Gastroesophageal sphincter (tissue), 4 donors: ENCODE measurements at places on chromosomes 12 and 14. TPM values are rescaled to one million over a fixed set of nuclear protein-coding genes. Genes with fewer than 3 reads are reported as not detected.

DNA sequence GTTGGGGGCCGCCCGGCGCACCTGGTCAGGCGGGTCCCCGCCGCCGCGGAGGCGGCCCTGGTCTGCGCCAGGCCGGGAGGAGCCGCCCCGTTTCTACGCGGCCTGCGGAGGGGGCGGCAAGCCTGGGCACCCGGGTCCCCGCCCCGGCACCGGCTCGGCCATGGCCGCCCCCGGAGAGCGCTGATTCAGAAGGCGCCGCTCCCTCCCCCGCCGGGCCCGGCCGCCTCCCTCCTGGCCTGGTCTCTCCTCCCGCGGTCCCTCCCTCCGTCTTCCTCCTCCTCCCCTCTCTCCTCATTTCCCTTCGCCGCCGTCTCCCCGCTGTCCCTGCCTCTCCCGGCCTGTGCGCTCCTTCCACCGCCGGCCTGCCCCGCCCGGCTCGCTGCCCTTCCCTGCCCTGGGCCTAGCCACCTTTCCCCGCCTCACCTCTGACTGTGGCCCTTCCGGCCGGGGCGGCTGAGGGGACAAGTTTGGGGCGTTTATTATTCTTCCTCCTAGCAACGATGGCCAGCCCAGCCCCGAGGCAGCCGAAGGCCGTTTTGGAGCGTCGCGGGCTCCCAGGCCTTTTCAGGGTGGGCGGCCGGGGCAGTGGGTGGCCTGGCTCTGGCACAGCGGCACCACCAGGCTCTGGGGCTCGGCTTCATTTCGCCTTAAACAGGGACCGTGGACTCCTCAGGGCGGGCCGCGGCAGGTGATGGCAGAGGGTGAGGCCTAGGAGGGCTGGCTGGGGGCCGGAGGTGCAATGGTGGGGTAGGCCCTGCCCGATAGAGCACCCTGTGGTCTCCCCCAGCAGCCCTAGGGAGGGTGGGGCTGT, 768 bp downstream of the CEP170B start:
- peak; percentile 86 for ATAC-seq

IFNG-AS1 gene
- total RNA-seq = not detected

DNA sequence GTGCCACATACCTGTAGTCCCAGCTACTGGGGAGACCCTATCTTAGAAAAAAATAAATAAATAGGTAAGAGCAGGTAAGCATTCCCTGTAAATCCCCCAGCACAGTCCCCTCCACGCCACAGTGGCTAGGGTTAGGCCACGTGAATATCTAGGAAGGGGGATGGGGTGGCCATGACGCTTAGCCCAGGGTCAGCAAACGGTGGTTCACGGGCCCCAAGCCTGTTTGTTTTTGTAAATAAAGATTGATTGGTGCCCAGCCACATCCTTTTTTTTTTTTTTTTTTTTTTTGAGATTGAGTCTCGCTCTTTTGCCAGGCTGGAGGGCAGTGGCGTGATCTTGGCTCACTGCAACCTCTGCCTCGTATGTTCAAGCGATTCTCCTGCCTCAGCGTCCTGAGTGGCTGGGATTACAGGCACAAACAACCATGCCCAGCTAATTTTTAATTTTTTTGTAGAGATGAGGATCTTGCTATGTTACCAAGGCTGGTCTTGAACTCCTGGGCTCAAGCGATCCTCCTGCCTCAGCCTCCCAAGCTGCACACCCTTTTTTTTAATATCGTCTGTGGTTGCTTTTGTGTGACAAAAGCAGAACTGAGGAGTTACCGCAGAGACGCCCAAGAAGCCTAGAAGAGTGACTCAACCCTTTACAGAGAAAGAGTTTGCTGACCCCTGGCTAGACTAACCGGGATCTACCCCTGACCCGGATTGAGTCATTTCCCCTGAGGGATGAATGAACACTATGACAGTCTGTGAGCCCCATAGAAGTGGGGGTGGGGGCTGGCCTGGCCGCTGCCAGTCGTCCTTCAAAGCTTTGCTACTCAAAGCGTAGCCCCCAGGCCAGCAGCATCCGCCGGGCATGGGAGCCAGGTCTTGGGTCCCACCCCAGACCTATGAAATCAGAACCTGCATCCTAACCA, 113.7 kb upstream of the NCOR2 start:
- peak; percentile 23 for ATAC-seq

DNA sequence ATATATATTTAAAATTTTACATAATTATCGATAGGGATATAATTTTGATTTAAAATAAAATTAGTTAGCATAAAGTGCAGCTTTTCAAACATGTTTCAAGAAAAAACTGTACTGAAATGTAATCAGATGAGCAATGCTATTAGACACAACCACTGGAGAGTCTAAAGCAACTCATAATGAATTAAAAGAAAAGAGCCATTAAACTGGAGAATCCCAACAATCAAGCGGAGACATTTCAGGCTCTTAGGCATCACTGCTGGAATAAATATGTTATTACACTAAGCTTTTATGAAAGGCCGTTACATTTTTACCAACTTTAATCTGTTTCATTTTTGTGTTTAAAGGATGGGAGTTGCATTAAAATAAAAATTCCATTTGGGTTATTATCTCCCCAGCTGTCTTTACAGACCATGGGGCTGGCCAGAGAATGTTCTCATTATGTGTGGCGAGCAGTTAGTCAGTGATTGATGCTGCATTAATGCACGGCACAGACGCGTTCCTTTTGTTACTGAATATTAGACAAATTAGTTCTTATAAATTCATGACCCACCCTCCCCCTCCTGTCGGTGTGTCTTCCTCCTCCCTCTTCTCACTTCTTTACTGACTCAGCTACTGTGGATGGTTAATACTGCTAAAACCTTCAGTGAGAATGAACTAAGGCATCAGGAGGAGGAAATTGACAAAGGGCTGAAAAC, 156.8 kb downstream of the PDZRN4 start:
- no peak for ATAC-seq

IAPP gene
- not detected for total RNA-seq

- ATAC-seq = no peak
Observed at GRCh38 chr14:103045371-103045869, 11.9 kb downstream of the CDC42BPB start.

- no peak for ATAC-seq
Observed at GRCh38 chr14:96486705-96487104, 15.5 kb upstream of the PAPOLA start.

- ATAC-seq = no peak
Observed at GRCh38 chr12:101919447-101919846, 42.1 kb downstream of the DRAM1 start.

DNA sequence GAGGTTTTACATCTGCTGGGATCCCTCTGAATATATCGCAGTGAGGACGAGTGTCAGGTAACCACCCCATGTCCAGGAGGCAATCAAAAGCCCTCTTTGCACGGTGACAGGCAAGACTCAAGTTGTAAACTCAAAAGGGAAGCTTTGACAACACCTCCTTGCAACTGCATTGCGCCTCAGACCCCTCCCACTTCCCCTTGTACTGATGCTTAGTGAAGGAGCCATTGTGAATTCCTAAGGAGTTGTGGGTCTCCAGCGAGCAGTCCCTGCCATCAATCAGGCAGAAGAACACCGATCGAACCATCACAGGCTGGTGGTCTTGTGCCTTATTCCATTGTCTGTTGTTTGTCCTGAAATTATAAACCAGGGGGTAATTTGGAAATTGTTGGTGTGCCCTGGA, 112.6 kb downstream of the CCDC60 start:
- no peak for ATAC-seq

CCDC197 gene
- total RNA-seq = not detected

VEZT gene
- 82.1 TPM for total RNA-seq

ZFC3H1 gene
- 65.2 TPM for total RNA-seq

- ATAC-seq = no peak
Observed at GRCh38 chr14:35934499-35934898, 108.4 kb downstream of the BRMS1L start.

GRCh38 chr12:65970821-65971220, 146.5 kb downstream of the HMGA2 start:
- ATAC-seq = no peak

DNA sequence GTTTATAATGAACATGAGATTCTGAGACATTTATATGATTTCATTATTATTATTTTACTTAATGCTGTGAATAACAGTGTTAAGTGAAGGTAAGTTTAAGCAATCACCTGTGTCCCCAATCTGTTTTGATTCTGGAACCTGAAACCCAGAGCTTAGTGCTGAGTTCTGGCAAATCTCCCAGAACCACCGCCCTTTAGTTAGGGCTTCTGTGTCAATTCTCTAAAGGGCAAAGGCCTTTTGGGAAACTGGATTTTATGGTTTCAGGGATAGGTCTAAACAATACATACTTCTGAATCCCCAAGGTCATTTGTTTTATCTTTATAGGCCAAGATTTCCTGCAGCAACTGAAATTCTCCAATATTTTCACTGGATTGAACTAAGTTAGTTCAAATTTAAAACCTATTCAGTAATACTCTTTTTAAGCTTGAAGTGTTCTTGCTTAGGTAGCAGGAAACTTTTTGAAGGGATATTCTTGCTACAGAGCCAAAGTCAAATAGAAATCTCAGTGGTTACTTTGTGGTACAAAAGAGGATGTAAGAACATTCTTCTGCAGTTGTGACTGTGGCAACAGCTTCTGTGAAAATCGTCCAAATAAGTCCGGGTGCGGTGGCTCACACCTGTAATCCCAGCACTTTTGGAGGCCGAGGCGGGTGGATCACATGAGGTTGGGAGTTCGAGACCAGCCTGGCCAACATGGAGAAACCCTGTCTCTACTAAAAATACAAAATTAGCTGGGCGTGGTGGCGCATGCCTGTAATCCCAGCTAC, 10.0 kb upstream of the PKP2 start:
- ATAC-seq = no peak

B3GNT4 gene
- not detected for total RNA-seq

NANOG gene
- 0.47 TPM for total RNA-seq

GNB3 gene
- total RNA-seq = 0.45 TPM

DNA sequence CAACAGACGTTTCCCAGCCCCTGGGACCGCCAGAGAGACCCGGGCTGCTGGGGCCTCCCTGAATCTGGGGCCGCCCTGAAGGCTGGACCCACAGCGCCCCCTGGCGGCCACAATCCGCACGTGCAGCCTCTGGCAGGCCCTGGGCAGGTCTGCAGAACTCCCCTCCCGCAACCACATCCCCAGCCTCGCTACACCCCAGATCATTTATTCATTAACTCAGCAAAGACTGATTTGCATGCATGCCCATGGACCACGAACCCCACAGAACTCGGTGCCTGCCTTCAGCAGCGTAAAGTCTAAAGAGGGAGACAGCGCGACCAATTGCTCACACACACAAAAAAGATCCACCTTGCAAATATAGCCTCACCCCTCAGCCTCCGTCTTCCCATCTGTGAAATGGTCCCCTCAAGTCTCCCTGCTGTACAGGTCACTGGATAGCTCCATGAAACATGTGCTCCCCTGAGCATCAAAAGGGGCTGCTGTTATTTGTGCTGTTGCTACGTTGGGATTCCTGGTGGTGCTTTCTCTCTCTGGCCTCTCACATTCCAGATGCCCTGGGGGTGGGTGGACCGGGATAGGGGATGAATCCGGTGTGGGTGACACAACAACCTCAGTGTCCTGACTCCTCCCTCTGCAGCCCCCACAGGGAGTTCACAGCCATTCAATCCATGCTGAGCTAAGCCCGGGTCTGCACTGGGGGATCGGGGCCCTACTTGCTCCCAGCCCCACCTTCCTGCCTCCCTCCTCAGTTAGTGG, 96.4 kb downstream of the SCARB1 start:
- peak; percentile 52 for ATAC-seq

GRCh38 chr12:66367015-66367667, 64.8 kb downstream of the HELB start:
- ATAC-seq = no peak

RFLNA gene
- 0.39 TPM for total RNA-seq

DNA sequence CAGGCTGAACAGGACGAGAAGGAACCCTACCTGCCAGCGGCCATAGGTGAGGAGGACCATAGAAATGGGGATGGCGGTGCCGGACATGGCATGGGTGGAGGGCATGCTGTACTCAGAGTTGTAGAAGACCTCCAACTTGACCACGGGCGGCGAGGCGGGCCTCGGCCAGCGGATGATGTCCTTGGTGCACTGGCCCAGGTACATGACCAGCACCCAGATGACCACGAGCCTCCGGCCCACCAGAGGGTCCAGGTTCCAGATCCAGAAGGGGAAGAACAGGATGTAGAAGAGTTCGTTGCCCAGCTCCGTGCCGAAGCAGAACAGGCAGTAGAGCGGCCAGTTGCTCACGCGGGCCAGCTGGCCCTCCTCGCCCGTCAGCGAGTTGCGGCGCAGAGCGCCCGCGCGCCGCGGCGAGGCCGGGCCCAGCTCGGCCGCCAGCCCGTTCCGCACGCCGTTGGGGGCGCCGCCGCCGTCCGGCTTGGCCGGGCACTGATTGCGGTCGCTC, 582 bp downstream of the SGPP1 start:
- peak; percentile 77 for ATAC-seq

GRCh38 chr12:112317481-112317880, 64.8 kb downstream of the HECTD4 start:
- no peak for ATAC-seq

KLRC2 gene
- total RNA-seq = not detected

- no peak for ATAC-seq
Observed at GRCh38 chr12:106133136-106134087, 5.3 kb downstream of the NUAK1 start.

DYNLL1 gene
- 179 TPM for total RNA-seq

DNA sequence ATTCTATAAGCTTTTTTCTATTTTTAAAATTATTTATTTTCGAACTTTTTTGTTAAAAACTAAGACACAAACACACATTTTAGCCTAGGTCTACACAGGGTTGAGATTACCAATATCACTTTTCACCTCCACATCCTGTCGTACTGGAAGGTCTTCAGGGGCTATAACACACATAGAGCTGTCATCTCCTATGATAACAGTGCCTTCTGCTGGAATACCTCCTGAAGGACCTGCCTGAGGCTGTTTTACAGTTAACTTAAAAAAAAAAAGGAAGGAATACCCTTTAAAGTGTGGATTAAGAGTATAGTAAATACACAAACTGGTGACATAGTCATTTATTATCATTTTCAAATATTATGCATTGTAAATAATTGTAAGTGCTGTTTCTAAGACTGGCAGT, 43.0 kb downstream of the RASSF8 start:
- ATAC-seq = no peak

- ATAC-seq = no peak
Observed at GRCh38 chr14:63301891-63302534, 16.7 kb downstream of the GPHB5 start.

DNA sequence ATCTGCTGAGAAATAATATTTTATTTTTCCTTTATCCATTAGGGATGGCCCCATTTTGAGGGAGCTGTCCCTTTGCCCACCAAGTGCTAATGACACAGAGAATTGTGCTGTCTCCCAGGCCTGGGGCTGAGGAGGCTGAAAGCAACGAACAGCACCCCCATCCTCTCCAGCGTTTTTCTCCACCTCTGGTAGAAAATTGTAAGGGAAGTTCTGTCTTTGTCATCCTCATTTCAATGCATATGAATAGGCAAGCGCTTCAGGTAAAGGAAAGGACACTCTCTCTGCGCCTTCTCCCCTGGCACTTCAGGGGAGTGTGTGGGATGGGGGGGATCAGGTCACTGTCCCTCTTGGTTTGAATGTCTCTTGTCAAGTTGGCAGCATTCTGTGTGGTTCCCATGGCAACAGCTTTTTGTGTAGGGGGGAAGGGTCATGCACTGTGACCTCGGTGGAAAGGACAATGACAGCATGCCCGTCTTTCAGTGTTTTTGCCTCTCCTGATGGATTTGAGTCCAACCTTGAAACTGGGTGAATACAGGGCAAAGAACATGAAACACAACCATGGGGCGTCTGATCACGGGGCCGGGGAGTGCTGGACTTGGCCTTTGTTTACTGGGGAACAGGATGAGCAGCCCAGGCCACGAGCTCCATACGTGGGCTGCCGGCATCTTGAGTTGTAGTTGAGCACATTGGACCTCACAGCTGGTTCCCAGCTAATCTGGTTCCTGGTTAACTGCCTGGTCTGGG, 230.2 kb downstream of the VRK1 start:
- ATAC-seq = no peak

- no peak for ATAC-seq
Observed at GRCh38 chr12:131942671-131943070, 7.1 kb upstream of the EP400 start.

GRCh38 chr14:93686268-93686667, 102.0 kb downstream of the PRIMA1 start:
- ATAC-seq = no peak
